ENCODE measurements at places on chromosomes 6 and 20.
A peak's percentile ranks its signal among the peaks of the same experiment; 100 is the strongest.

DNA sequence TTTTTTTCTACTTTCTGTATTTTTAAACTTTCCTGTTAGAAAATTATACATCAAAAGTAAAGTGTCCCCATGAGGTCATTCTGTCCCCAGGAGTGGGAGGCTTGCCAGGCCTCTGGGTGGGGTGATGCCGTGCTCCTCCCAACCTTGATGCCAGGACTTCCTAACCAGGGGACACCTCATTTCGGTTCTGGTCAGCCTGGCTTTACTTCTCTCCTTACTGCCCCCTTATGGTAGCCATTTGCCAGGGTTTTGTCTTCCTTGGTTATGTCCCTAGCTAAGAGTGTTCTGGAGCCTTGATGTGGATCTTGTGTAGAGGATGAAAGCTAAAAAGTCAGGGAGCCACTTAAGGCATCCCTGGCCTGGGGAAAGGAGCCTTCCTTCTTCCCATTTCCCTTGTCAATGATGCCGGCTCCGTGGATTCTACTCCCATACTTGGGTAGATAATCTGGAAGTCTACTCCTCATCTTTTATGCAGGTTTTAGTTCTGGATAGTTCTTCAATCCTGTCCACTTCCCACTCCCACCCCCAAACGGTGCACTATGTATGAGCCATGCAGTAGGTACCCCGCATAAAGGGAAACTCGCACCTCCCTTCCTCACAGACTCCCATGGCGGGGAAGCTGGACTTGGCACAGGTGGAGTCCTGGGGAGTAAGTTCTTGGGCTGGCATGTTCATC lies 164.1 kb upstream of the SALL4 start:
- peak; percentile 42 for DNase-seq

GRCh38 chr20:1165941-1166340 lies 18.8 kb downstream of the TMEM74B start:
- no peak for DNase-seq

- no peak for DNase-seq
These were observed 564.3 kb downstream of the LMBRD1 start for GRCh38 chr6:69232496-69232895.

GRCh38 chr6:168469521-168469920 lies 28.5 kb downstream of the SMOC2 start:
- no peak for DNase-seq

GRCh38 chr6:40555092-40555491 lies 32.1 kb downstream of the LRFN2 start:
- DNase-seq = no peak

DNA sequence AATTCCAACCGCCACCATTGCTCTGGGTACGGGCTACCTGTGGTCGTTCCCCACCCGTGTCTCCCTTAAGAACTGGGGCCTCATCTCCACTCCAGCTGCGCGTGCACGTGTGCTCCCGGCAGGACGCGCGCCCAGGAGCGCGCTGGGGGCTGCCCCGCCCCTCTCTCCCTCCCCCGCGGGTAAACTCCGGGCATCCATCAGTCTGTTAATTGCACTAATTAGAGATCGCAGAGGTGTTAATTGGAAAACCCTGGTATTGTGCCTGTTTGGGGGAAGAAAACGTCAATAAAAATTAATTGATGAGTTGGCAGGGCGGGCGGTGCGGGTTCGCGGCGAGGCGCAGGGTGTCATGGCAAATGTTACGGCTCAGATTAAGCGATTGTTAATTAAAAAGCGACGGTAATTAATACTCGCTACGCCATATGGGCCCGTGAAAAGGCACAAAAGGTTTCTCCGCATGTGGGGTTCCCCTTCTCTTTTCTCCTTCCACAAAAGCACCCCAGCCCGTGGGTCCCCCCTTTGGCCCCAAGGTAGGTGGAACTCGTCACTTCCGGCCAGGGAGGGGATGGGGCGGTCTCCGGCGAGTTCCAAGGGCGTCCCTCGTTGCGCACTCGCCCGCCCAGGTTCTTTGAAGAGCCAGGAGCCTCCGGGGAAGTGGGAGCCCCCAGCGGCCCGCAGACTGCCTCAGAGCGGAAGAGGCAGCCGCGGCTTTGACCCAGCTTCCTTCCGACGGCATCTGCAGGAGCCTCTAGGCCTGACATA lies 14.4 kb downstream of the FOXP4 start:
- DNase-seq = peak; percentile 41

DNA sequence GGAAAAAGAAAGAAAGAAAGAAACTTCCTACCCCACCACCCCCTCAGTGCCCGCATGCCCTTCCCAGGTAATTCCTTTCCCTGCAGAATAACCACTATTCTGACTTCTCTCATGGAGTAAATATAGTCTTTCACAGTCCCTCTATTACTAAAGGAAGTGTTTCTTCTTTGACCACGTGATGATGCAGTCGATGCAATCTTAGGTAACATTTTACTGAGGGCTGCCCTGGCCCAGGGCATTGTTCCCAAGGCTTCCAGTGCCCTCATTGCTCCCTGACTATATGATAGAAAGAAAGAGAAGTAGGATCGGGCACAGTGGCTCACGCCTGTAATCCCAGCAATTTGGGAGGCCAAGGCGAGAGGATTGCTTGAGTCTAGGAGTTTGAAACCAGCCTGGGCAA lies 29.1 kb downstream of the ARHGAP40 start:
- DNase-seq = no peak

DNA sequence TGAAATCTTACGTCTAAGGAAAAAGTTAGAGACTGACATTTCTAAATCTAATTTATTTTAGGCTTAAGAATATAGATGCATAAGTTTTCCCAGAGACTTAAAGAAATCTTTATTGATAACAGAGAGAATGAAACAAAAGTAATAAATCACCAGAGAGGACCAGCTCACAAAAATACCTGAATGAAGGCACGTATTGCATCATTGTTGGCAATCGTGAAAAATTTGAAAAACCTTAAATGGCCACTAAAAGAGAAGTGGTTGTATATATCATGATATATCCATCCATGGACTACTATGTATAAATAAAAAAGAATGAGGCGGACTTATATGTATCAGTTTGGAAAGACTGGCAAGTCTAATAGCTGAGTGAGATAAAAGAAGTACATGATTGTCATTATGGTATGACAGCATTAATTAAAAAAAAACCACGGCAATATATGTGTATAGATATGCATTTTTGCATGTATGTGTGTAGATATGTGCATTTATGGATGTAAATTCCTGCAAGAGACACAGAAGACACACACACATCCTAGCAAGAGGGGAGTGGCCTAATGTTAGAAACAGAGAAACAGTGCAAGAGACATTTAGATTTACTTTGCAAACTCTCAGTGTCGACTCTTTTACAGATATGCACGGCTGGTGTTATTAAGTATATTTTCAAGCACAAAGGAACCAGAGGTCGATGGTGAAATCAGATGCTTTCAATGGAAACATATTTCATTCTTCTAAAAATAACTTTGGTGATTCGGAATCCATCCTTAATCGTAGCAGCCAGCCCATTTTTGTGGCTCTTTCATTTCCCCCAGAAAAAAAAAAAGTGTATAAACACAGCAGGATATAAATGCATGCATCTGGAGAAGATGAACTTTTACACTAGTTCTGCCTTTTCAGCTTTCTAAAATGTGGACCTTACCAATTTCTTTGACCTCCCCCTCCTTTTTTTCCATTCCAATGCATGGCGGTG lies 156.1 kb upstream of the SALL4 start:
- no peak for DNase-seq

DNA sequence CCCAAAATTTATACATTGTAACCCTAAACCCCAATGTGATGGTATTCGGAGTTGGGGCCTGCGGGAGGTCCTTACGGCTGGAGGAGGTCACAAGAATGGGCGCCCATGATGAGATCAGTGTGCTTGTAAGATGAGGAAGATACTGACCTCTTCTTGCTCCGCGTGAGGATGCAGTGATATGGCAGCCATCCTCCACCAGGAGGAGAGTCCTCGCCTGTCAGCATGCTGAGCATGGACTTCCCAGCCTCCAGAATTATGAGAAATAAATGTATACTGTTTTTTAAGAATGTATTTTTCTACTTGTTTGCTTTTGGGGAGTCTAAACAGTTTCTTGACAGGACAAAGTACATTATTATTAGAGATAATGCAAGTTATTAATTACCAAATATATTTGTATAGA lies 8.7 kb upstream of the SYNDIG1 start:
- DNase-seq = no peak

GRCh38 chr6:39421383-39422225 lies 99.1 kb upstream of the KCNK16 start:
- DNase-seq = no peak

- peak; percentile 27 for DNase-seq
These were observed 60.1 kb upstream of the BMP2 start for GRCh38 chr20:6707321-6707831.

DNA sequence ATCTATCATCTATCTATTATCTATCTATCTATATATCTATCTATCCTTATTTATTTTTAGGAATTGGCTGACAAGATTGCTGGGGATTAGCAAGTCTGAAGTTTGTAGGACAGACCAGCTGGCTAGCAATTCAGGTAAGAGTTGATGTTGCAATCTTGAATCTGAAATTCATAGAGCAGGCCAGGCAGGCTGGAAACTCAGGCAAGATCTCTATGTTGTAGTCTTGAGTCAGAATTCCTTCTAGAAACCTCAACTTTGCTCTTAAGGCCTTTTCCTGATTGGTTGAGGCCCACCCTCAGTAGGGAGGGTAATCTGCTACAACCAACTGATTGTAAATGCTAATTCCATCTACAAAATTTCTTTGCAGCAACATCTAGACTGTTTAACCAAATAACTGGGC lies 19.2 kb downstream of the MAPK13 start:
- no peak for DNase-seq

- no peak for DNase-seq
These were observed 361.0 kb upstream of the MARCKS start for GRCh38 chr6:113496166-113496565.

GRCh38 chr20:51023617-51024155 lies 779 bp upstream of the KCNG1 start:
- no peak for DNase-seq

DNA sequence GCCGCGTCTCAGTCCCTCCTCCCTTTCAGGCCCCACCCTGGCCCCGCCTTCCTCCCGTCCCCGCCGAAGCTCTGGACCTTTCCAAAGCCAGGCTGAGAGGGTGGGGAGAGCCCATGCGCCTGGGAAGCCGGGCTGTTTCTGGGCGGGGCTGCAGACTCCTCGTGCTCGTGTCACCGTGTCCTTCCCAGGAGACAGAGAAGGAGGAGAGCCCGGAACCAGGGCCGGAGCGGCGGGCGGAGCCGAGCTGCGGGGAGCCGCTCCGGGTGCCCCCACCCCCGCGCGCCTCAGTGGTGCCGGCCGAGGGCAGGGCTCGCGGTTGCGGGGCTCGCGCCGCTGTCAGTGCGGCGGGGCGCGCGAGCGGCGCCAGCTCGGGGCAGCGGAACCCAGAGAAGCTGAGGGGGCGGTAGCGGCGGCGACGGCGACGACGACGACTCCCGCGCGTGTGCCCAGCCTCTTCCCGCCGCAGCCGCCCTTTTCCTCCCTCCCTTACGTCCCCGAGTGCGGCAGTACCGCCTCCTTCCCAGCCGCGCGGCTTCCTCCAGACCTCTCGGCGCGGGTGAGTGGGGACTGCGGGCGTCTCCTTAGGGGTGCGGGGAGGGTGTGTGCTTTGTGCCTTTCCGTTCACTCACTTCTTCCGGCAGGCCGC lies at the start of gene RALY:
TSS of gene RALY (plus strand) at position 336 of the 646 bp plus-strand sequence. CDS start 78,164 bp downstream, outside the sequence.
- peak; percentile 98 for DNase-seq

DNA sequence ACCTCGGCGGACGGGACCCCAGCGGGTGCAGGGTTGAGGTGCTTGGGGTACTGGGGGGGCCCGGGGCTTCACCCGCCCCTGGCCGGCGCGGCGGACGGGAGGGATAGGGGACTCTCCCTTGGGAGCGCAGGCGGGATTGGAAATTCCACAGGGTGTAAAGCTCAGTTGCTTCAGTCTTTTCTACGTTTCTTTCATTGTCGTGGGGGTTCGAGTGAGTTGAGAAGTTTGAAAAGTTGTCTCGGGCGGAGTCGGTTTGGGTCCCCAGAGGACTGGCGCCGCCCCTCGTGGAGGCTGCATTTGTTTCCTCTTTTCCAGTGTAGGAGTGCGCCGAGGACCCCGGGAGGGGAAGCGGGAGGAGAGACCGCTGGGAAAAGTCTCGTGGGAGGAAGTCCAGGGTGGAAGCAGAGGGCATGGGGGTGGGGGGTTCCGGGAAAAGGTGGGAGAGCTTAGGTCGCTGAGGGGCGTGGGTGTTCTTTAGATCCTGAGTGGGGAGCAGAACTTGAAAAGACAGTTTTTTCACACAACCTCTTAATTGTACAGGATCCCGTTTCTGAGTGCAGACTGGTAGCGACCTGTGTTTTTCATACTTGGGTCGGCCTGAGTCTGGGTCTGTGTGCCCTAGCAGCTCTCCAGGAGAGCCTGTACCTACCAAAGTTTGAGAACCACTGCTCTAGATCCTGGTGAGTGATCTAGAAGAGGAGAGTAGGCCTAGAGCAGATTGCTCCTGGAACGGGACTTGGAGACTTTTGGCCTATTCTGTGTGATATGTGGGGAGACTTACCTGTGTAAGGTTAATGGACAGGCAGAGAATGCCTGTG lies 495 bp downstream of the FAM83B start:
- DNase-seq = peak; percentile 47

DNA sequence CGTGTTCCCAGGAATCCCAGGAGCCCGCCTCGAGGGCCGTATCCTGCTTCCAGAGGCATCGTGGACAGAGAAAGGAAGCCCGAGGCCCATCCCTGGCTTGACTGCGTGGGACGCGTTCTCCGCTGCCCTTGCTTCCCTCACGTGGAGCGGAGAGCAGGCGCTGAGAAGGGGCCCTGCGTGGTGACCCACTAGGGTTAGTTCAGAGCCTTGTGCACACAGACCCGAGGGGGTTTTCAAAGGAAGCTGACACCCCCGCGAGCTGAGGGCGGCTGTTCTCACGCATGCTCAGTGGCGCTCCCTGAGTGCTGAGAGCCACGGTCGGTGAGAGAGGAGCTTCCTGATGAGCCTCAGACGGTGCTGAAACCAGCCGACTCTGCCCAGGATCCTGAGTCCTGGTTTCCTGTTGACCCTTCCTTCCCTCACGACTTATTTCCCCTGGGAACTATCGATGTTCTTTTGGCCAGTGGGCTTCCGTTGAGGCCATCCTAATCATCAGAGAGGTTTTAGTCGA lies 28.9 kb upstream of the CCR6 start:
- DNase-seq = peak; percentile 56

DNA sequence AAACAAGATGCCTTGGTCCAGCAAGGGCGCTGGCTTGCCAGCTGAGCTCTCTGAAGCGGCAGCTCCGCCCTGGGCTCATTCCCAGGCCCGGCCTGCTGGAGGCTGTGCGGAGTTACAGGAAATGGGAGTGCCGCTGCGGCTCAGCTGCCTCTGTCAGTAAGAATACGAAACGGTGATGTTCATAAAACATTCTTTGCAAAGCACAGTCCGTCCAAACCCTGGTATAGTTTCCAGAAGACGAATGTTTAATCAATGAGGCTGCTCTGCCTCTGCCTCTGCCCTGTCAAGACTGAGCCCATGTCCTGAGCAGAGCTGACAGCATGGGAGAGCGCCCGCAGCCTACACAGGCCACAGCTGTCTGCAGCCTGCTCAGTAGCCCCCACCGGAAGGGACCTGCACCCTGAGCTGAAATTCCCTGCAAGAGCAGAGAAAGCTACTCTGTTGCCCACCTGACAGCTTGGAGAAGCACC lies 153.3 kb upstream of the SNX9 start:
- peak; percentile 30 for DNase-seq

DNA sequence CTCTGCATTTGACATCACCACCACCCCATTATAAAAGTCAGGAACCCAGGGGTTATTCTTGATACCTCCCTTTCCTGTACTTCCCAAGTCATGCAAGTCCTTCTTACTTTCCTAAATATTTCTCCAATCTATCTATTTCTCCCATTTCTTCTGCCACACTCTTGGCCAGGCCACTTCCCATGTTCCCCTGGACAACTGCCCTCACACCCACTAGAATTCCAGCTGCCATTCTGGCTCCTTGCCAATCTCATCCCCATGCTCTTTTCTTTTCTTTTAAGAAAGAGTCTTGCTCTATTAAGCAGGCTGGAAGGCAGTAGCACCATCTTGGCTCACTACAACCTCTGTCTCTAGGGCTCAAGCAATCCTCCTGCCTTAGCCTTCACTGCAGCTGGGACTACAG lies 15.2 kb downstream of the DEFB132 start:
- DNase-seq = no peak

Measured in inflammatory macrophage treated with lipopolysaccharide for 1 hour (primary cell).